ENCODE measurements at places on chromosomes 4 and X.
A peak's percentile ranks its signal among the peaks of the same experiment; 100 is the strongest.

- DNase-seq = no peak
Observed at GRCh38 chr4:47561331-47561730, 76.3 kb downstream of the ATP10D start.

- DNase-seq = peak; percentile 68
Observed at GRCh38 chr4:102299354-102300107, 45.8 kb downstream of the SLC39A8 start.

- no peak for DNase-seq
Observed at GRCh38 chrX:24990535-24990934, 25.2 kb downstream of the ARX start.

DNA sequence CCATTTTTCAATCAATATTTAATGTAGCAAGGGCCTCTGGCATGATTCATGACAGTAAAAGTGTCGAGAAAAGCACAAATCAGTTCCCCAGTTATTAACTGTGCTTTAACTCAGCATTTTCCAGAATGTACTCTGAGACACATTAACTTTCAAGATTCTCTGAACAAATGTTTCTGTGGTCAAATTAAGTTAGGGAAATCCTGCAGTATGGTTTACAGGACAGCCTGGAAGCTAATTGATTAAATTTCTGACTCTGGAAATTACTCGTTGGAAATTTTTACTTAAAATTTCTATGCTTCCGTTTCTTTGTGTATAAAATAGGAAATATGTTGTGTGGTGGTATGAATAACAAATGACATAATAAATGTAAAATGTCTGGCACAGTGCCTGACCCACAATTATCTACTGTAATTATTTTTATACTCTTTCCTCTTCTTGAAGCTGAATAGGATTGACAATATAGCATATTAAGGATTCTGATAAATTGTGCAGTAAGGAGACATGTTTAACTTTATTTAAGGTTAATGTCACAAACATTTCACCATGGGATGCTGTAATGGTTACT, 33.7 kb downstream of the STK32B start:
- no peak for DNase-seq

DNA sequence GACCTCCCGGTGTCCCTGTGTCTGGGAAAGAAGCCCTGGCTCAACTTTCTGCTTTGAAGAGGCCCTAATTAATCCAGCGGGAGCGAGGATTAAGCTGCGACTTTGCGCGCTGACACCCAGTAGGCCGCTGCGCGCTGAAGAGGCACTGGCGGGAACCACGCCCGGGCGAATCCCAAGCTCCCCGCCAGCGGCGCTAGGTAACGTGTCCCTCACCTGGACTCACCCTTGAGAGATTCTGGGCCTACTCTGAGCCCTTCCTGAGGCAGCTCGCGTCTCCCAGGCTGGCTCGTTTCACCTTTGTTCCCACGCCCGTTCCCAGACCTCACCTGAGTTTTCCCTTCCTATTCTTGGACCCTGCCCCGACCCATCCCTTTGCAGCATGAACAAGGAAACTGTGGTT, 616 bp upstream of the KLHL34 start:
- peak; percentile 37 for DNase-seq

Data from iPS-NIHi11 (cell line).